ENCODE measurements at places on chromosomes 4 and X.

- DNase-seq = no peak
Observed at GRCh38 chr4:11073621-11074051, 355.1 kb downstream of the HS3ST1 start.

- DNase-seq = no peak
Observed at GRCh38 chr4:185925910-185926360, 113.9 kb upstream of the SORBS2 start.

- DNase-seq = no peak
Observed at GRCh38 chr4:148730766-148731165, 288.6 kb upstream of the NR3C2 start.

DNA sequence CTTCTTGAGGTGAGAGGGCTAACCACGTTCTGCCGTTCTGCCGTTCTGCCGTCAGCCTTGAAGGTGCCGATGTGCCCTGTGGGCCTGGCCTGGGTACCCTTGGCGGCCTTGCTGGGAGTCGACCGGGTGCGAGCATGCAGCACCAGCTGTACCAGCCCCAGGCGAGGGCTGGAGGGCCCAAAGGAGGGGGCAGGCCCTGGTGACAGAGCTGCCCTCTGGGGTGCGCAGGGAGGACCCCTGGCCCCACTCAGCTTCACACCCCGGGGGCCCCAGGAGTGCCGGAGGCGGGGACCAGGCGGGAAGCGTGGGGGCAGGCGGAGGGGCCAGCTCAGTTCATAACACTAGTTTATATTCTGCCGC is 22.1 kb downstream of the UVSSA start:
- DNase-seq = no peak

GRCh38 chrX:16488959-16489358 is 161.0 kb upstream of the S100G start:
- no peak for DNase-seq

DNA sequence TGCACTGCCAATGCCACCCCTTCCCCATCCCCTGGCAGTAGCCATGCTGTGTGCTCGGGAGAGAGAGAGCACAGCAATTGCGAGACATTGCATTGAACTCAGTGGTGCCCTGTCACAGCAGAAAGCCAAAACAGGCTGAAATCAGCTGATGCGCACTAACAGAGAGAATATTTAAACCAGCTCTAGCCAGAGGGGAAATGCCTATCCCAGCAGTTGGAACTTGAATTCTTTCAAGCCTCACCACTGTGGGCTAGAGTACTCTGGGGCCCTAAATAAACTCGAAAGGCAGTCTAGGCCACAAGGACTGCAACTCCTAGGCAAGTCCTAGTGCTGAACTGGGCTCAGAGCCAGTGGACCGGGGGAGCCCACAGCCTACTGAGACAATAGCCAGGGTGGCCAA is 17.7 kb upstream of the RP2 start:
- no peak for DNase-seq

DNA sequence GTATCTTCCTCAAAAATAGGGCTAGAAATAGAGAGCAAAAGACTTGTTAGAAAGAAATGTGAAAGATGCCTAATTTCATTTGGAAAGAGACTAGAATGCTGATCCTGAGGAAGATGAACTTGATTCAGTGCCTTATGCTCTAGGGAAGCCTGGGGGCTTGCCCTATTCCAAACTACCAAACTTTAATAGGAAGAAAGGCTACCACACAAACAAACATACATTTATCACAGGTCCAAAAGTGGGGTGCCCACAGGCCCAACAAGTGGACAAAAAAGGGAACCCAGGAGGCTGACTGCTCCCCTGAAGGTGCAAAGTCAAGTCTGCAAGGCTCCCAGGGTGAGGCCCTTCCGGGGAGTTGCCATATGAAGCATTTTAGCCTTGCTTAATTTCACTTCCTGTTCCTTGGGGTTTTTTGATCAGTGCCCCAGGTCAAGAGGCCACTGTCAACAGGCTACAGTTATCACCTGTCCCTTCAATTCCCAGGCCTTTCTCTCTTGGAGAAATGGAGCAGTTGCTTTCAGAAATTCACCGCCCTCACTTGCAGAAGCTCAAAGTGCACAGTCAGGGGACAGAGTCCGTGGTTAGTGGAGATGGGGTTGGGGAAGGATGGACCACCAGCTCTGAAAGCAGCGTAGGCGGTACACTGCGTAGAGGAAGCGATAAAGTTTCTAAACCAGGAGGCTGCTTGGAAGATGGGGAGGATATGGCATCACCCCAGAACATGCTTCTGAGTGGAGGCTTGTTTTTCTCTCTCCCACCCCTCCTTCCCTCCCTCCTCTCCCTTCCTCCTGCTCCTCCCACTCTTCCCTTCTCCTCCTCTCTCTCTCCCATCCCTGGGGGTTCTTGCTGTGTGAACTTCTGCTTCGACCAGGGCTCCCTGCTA is 36.4 kb downstream of the TMEM154 start:
- no peak for DNase-seq

- no peak for DNase-seq
Observed at GRCh38 chr4:111530446-111530845, 614.8 kb upstream of the FAM241A start.

DNA sequence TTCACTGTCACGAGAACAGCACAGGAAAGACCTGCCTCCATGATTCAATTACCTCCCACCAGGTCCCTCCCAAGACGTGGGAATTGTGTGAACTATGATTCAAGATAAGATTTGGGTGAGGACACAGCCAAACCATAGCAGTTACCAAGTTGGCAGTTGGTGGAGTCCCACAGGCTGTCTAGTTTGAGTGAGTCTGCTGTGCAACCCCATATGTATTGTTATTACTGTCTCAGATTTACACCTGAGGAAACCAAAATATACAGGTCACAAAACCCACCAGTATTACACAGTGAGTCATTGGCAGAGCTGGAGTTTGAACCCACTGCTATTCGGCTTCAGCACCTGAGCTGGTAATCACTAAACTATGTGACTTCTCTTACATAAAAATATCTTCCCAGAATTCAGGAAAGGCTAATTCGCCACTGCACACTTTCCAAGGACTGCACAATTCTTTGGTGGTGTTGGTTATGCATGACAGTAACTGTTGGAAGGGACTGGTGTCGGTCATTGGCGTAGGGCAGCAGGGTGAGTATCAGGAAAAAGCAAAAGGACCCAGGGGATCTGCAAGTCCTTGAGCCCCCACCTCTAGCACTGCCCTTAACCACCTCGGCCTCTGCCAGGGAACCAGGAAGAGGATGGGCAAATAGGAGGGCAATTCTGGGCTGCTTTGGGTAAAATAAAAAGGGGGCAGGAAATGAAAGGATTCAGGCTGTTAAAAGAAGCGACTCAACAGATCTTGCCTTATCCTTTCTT is 110.1 kb downstream of the USP46 start:
- no peak for DNase-seq

DNA sequence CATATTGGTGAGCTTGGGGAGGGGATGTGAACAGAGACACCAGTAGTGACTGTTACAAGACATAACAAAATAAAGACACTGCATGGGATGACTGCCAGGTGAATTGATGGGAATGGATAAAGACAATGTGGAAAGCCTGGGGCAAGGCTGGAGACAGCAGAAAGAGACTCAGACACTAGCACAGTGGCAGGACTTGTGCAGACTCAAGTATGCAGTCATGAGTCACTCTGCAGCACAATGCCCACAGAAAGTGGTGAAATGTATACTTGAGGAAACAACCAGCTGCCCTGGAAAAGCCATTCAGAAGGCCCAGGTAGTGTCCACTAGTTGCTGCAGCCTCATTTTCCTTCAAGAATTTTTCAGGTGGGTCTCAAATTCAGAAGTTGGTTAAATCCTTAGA is 452.3 kb downstream of the MID1IP1 start:
- DNase-seq = no peak

DNA sequence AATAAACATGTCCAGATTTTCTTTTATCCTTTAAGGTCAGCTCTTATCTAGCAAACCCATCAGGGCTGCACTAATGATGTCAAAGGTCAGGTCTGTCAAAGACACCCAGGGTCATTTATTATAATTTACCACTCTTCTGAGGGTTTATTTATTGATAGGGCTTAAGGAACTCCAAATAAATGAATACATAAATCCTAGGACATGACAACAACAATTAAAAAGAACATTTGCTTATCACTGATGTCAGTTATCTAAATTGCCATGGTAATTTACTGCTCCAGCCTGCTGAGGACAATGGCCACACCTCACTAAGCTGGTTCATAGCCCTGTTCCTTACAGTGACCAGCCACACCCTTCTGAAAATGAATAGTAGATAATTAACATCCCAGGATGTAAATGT is 317.1 kb downstream of the UNC5C start:
- DNase-seq = no peak

- DNase-seq = no peak
Observed at GRCh38 chrX:1587161-1587560, 4.2 kb upstream of the AKAP17A start.

- DNase-seq = no peak
Observed at GRCh38 chrX:111095974-111096895, at the start of gene PAK3. TSS of gene PAK3 (plus strand) at chrX:111096191. CDS start at chrX:111123104, 26,913 bp downstream.

DNA sequence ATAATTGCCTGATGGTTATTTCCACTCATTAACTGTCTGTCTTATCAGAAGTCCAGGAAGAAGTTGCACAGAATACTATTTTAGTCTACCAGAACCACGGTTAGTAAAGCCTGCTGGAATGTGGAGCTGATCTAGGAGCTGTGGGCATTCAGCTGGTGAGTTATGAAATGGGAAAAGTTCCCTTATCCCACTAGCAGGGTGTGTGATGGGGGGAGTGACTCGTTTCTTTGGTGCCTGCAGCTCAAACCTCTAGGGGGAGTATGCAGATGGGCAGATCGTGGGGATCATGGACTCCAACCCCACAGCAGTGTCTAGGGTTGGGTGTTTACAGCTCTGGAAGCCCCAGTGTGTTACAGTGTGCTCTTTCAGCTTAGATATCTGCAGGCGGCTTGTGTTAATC is 305.7 kb upstream of the BOD1L1 start:
- DNase-seq = no peak

GRCh38 chr4:8435656-8436121 is 4.8 kb downstream of the ACOX3 start:
- DNase-seq = no peak

DNA sequence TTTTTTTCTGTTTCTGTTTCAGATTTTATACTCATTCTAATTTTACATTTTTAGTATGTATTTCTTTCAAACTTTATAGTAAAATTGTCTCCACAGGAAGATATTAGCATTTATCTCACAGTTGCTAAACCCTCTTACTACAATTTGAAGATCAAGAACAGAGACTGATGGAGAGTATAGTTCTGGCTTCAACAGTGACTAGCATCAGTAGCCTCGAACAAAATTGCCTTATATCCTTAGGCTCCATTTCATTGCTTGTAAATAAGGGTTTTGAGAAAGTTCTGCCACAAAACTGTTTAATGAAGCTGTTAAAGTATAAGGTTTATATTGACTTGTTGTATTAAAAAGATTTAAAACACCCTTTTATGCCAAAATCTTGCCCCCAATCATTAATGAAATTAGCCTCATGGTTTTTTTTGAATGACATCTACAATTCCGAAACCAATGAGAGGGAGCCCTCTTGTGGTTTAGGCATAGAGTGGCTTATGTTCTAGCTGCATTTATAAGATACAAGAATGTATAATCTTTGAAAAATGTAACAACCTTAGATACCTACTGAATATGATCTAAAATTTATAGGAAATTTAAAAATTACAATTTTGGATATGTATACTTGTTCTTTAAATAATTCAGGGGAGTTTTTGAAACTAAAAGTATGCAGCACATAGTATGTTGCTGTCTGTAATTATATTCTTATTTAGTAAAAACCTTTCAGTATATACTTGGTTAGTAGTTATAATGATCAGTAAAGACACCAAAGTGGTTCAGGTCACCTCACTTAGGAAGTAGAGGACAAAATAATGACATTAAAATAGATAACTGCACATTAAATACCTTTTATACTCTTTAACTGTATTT is 109.8 kb upstream of the HPGD start:
- peak; percentile 7 for DNase-seq

DNA sequence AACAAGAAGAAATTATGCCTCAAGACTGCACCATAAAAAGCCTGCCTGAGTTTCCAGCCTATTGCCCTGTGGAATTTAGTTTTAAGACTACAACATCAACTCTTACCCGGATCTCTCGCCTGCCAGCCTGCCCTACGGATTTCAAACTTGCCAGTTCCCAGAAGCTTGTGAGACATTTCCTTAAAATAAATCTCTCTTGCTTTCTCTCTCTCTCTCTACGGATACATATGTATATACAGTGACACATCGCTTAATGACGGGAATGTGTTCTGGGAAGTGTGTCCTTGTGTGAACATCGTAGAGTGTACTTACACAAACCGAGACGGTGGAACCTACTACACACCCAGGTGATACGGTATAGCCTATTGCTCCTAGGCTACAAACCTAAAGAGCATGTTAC is 79.5 kb downstream of the CLNK start:
- no peak for DNase-seq

- no peak for DNase-seq
Observed at GRCh38 chr4:37793562-37793961, 32.9 kb upstream of the PGM2 start.

DNA sequence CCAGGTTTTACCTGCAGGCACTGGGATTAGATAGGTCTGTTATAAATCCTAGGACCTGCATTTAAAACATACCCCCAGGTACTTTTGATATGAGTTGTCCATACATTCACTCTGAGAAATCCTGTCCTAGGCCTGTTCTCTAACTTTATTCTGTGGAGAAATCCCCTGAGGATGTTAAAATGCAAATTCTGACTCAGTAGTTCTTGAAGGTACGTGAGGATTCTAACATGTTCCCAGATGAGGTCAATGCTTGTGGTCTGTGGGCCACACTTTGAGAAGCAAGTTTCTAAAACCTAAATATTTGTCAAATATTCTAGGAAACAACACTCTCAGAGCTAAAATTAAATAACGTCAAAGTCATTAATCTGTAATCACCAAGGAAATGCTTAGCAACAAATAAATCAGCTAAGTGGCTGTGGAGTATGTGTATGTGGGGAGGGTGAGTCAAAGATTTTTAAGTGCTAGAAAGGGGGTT is 101.3 kb upstream of the MAGEB16 start:
- DNase-seq = no peak

- DNase-seq = no peak
Observed at GRCh38 chrX:147958291-147958690, 22.8 kb upstream of the FMR1NB start.
